ENCODE measurements at places on chromosomes 6 and 20.

DNA sequence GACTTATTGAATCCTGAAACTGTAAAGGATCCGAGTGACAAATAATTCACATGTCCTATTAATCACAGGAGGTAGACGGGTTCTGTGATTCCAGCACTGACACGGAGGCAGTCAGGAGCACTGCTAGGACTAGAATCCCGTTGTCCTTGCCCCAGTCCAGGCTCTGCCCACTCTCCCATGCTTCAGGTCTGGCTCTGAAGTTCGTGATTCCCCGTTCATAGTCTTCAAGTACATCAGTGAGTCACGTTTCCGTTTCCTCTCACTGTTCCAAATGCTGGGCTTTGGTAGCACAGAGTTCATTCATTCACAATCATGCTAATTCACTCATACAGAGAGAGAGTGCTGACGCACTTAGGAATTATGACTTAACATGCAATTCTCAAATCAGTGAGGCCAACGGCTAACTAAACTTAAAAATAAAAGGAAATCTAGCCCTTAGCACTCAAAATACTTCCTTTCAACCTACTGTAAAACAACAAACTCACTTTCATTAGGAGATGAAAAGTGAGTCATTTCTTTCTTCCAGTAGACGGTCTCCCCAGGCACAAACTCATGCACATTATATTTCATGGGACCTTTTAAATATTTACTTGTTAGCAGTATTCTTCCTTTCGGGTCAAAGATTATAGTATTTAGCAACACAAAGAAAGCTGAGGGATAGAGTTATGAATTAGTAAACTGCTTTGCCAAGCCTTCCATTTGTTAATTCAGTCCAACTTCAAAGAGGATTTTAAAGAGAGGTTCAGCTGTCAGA lies 94.0 kb upstream of the NHSL1 start:
- peak; percentile 20 for DNase-seq

DNA sequence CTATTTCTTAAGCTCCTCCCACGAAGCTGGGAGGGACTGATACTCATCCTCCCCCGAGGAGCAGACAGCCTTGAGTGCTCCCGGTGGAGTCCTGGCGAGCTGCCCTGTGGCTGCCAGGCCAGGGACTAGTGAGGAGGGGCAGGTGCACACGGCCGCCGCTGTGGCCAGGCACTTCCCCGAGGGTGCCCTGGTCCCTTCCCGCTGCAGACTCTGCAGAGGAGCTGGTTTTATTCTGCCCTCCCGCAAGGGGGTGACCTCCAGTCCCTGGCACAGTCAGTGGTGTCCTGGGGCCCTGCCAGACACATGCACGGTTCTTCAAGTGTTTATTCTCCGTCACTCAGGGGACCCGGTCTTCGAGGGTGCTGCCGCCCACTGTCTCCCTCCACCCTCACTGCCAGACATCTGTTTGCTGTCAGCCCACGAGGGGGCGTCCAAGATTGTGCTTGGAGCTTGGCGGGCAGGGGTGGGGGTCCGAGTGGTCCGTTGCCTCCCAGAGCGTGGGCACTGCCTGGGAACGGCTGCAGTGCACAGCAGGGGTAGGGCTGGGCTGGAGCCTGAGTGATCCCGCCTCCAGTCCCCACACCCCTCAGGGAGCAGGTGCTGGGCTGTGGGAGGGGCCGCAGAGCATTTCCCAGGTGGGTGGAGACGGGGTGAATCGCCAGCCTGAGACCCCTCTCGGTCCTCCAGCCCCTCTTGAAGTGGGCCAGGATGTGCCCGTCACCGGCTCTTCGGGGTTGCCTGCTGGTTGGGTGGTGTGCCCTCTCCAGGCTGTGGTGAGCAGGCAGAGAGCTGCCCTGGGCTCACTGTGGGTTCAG lies 3.1 kb upstream of the CABLES2 start:
- DNase-seq, result peak; percentile 17

DNA sequence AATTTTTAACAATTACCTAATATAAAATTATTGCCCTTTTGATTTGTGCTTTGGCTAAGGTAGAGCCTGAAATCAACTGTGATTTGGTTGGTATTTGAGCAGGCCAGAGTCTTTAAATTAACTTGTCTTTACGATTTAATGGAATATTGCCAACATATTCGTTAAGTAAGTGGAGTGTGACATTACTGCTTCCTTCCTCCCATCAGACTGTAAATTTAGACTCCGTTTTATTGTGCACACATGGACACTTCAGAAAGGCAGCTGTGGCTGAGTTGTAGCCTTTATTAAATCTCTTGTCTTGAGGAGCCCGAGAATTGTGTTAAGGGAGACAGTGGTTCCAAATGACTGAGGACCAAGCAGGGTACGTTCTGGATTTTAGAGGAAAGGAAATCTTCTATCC lies 57.4 kb downstream of the CAP2 start:
- DNase-seq, result no peak

DNA sequence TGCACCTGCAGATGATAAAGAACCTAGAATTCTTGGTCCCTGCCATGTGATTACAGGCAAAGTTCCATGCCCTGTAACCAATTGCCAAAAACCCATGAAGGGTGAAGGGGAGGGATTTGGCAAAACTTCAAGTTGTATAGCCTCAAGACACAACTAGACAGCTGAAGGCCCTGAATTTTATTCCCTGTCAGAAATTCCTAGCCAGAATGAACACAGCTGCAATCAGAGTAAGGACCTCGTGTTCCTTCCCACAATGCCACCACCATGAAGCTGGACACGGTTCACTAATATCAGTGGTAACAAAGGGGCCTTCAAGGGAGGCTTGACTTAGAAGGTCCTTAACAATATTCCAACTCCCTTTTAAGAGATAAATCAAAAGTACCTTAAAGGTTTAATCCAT lies 22.5 kb upstream of the IRAK1BP1 start:
- DNase-seq, result no peak

DNA sequence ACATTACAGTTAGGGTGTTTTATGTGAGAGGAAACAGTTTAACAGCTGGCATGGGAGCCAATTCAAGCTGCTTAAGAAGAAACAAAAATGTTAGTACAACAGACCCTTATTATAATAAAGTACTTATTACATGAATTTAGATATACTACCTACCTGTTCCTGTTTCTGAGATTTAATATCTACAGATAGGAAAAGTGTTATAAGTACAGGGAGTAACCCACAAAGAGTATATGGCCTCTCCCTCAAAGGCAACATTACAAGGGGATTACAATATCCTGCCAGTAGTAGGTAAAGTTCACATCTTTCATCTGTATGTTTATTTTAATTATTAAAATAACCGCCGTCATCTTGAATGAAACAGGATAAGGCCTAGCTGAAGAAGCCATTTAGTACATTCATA lies 1.8 kb upstream of the ME1 start:
- DNase-seq, result no peak

GRCh38 chr20:13028001-13028400 lies 19.2 kb downstream of the SPTLC3 start:
- no peak for DNase-seq

DNA sequence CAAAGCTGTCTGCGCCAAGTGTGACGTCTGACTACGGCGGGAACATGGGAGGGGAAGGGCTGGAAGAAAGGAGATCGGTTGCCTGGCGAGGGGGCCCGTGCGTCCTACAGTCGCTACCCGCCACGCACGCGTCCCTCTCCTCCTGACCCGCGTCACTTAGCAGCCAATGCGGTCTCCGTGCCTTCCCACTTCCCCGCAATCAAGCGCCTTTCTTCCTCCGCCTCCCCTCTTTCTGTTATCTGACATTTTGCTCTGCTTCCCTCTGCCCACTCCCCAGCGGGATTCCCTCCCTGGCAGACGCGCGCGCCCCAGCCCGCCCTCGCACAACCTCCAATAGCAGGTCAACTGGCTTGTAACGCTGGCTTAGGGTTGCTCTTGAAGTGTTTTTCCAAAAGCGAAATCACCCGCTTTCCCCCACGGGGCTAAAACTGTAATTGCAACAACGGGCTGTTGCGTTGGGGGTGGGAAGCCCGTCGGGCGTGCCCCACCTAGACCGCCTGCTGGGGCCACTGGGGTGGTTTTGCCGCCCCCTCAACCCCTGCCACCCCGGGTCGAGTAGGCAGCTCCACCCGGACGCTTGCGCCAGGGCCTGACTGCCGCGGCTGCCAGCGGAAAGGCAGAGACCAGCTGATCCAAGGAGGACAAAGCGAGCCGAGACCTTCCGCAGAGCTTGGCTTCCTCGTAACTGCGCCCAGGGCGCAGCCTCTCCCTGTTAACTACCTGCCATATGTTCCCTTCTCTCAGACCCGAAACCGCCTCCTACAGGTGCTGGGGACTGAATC lies 6.2 kb upstream of the SOX4 start:
- DNase-seq, result no peak

DNA sequence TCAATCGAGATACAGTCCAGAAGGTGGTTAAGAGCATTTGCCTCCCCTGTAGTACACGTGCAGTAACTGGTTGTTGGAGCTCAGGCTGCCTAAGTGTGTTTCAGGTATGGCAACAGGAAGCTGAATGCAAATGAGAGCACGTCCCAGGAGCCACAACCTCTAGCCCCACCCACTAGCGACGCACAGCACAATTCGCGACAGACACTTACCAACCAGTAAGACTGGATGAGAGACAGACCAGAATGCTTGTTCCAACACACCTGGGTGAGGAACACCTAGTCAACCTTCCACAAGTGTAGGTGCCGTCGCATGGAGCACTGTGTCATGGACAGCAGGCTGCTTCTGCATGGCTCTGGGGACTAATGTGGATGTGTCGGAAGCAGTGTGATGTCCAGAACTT lies 7.2 kb upstream of the SERPINB1 start:
- DNase-seq, result peak; percentile 75

DNA sequence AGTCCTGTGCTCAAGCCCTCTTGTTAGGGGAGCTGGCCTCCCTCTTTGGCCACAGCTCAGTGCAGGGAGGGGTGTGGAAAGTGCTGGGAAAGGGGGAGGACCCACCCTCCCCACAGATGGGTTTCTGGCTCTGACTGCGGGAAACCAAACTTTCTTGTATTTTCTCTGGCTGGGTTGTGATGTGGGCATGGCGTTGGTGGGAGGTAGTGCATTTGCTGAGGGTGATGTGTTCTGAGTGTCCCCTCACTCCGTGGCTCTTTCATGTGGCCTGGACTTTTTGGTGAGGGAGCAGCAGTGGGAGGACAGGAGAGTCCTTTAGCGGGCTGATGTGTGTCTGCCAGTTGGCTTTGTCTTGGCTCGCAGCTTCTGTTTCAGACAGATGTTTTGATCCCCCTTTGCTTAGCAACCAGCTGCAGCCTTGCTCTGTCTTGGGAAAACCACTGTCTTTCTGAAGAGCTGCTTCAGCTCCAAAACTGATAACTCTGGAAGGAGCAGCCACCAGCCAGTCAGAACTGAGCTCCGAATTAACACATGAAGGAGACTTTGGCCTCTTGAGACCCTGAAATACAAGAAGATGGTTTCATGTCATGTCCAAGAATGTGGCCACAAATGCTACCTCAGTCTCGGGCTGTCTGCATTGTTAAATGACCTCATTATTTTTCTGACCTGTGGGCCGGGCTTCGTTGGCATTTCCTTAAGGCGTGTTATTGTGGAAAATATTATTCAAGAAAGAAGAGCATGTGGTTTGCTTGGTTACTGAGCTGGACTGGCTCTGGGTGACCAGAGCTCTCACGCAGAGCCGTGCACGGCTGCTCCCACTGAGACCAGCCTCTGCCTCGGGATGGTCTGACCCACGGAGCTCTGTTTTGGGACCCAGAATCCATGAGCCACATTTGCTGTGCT lies 21.5 kb downstream of the SYNJ2 start:
- no peak for DNase-seq

DNA sequence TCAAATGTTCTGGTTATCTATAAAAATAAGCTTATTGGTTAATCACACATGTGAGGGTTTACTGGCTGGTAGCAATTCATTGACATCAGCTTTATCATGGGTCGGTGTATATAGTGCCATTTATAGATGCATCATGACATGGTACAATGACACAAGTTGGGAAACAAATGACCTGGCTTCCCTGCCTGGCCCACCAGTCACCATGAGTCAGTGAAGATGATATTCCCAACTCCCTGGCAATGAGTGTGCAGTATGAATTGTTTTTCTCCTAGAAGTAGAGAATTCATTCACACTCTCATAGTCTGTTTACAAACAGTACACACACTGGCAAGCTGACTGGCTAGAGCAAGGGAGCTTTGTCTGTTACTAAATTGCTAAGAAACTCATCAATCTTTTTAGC lies 37.2 kb upstream of the CALHM6 start:
- DNase-seq, result no peak

GRCh38 chr20:48831718-48832404 lies 4.1 kb upstream of the PREX1 start:
- DNase-seq, result no peak

DNA sequence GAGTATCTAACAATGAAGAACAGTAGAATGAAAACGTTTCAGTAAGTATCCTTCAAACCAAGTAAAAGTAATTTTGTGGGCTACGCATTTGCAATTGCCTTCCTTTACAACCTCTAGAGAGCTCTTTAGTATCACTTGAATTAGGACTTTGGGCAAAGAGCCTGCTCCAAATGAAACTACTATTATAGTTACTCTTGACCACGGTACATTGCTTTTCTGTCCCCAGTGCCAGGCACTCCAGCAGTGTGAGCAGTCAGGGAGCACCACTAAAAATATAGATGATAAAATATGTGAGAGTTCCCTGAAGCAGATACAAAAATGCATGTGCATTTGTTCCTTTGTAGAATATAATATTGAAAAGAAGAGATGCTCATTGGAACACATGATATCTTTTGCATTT lies 450.1 kb upstream of the MANEA start:
- no peak for DNase-seq

GRCh38 chr20:62040381-62040922 lies 25.2 kb downstream of the TAF4 start:
- DNase-seq, result no peak

DNA sequence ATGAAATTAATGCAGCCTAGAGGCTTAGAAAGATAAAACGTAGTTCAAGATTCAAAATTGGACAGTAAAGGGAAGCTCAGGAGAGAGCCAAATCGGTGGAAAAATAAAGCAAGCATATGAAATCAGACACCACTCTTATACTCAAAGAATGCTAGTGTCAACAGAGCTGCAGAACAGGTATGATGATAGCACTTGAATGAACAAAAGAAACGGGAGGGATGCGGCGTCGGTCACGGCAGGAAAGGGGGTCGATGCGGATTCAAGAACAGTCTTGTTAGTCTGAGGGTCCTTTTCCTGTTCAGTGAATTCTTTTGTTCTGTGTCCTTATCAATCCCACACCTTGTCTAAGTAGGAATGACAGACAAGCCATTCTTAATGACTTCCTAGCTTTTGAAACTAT lies 114.4 kb downstream of the FOXC1 start:
- no peak for DNase-seq

DNA sequence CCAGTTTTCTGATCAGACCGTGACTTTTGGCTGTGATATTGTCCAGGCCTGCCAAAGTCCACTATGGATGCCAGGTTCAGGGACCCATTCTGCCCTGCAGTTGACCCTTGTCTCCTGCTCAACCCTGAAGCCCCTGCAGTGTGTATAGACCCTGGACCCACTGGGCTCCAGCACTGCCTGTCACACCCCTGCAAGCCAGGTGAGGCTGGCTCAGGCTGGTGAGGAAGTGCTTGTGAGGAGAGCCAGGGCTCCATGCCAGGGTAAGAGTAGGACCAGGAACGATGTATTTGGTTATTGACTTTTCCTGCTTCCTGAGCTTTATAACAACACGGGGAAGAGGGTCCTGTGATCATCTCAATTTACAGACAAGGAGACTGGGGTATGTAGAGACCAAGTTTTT lies 19.1 kb upstream of the CD93 start:
- no peak for DNase-seq
